IPS DF 19.7 (cell line): ENCODE measurements at places on chromosomes 4 and X.
A peak's percentile ranks its signal among the peaks of the same experiment; 100 is the strongest.

DNA sequence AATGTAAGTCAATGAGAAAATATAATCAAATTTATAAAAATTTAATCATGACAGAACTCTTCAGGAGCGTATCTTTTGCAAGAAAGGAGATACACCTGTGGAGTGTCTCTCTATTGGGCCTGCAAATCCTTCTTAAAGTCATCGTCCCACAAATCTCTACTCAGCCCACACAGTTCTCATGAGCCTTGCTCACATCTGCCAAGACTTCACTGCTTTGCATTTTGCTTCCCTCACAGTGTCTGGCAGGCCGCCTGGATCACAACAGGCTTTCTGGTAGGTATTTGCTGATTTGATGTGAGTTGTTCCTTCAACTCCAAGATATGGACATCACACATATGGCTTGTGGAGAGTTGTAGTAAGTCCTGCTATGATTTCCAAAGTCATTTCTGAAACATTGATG, 183.1 kb upstream of the ARX start:
- DNase-seq = no peak

DNA sequence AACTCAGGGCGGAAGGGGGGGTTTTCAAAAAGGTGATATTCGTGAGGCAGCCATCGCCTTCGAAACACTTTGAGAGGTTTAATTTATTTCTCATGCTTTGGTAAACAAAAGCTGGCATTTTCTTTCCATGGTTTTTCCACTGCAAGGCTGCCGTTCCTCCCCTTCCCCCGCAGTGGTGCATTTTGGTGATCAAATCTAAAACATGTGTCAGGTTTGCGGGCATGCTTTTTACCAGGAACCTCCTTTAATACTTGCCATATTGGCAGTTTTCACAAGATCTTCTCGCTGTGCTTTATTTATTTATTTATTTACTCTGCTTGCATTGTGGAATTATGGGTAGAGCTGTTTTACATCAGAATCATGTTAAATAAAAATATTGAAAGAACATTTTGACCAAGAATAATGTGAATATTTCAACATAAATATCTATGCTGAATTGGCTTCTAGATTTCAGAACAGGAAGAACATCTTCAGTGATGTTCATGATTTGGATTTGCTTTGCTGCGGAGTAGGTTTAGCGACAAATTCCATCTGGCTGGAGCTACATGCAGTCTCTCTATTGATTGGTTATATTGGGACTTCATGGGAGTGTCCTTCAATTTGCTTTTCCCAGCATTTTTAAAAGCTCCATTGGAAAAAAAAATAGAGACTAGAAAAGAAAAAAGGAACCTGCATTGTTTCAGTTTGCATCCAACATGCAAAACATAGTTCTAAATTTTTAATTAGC, 54.4 kb downstream of the STOX2 start:
- no peak for DNase-seq

- no peak for DNase-seq
Measured at GRCh38 chr4:7156761-7157488, 35.4 kb upstream of the SORCS2 start.

DNA sequence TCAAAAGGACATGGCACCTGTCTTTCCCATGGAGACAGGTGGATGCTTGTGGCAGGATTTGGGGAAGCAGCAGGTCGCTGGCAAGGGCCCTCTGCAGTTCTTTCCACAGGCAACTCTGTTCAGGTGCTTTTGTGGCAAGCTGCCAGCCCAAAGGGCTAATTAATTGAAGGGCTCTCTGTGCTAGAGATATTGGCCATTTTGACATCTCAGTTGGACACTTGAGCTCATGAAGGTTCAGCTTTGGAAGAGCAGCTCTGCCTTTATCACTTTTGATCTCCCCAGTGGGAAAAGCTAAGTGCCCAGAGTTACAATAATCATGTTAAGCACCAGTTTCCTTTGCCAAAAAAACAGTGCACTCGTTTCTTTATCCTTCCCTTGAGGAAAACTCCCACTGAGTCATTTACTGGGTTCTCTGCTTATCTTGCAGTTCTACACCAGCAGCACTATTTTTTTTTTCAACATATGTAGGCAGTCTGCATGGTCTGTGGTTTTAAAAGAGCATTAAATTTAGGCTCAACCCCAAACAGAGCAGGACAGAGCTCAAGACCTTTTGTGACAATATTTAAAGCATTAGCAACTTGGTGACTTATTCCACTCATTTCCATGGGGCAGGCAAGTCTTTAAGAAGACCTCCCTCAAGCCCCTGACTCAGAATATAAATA, 336.4 kb upstream of the RASGEF1B start:
- no peak for DNase-seq

- DNase-seq = no peak
Measured at GRCh38 chrX:34218063-34218462, 85.9 kb upstream of the FAM47A start.

GRCh38 chrX:119273420-119274192, 37.5 kb downstream of the PGRMC1 start:
- peak; percentile 56 for DNase-seq

- no peak for DNase-seq
Measured at GRCh38 chr4:80361329-80361900, 25.9 kb downstream of the CFAP299 start.

DNA sequence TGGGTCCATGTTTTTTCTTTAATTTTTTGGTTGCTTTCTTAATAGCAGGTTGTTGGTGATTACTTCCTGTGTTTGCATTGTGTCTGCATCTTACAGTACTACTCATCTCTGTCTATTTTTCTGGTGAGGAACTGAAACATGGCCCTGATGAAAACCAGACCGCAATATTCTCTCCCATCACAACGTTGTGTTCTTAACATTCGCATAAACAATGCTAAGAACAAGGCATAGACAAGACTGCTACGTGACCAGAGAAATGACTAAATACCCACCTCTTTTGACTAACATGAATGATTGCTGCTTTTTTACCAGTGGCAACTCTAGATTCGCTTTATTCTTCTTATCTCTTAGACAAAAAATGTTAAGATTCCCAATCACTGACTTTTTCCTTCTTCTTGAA, 179.1 kb downstream of the GC start:
- no peak for DNase-seq

DNA sequence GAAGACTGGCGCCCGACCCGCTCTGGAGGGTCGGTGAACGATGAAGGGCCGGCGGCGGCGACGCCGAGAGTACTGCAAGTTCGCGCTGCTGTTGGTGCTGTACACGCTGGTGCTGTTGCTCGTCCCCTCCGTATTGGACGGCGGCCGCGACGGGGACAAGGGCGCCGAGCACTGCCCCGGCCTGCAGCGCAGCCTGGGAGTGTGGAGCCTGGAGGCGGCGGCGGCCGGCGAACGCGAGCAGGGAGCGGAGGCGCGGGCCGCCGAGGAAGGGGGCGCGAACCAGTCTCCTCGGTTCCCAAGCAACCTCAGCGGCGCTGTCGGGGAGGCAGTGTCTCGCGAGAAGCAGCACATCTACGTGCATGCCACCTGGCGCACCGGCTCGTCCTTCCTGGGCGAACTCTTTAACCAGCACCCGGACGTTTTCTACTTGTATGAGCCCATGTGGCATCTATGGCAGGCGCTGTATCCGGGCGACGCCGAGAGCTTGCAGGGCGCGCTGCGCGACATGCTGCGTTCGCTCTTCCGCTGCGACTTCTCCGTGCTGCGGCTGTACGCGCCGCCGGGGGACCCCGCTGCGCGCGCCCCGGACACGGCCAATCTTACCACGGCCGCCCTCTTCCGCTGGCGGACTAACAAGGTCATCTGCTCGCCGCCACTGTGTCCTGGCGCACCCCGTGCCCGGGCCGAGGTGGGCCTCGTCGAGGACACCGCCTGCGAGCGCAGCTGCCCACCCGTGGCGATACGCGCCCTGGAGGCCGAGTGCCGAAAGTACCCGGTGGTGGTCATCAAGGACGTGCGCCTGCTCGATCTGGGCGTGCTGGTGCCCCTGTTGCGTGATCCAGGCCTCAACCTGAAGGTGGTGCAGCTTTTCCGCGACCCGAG, 568 bp downstream of the CHST7 start:
- DNase-seq = no peak
